ENCODE measurements at places on chromosomes 2 and 18. TPM values are rescaled to one million over a fixed set of nuclear protein-coding genes. Genes with fewer than 3 reads are reported as not detected.

Gene CDKL4
- total RNA-seq: 0.50 TPM

Gene ASXL3
- total RNA-seq: not detected

Gene COL3A1
- total RNA-seq: not detected

Gene ANKRD30BL
- total RNA-seq: not detected

Gene SLC5A6
- total RNA-seq: 39.2 TPM

Gene C2orf66
- total RNA-seq: 0.20 TPM

Gene CCDC74A
- total RNA-seq: 3.0 TPM

Gene UNC80
- not detected for total RNA-seq

Gene LYPD6B
- total RNA-seq: not detected

DNA sequence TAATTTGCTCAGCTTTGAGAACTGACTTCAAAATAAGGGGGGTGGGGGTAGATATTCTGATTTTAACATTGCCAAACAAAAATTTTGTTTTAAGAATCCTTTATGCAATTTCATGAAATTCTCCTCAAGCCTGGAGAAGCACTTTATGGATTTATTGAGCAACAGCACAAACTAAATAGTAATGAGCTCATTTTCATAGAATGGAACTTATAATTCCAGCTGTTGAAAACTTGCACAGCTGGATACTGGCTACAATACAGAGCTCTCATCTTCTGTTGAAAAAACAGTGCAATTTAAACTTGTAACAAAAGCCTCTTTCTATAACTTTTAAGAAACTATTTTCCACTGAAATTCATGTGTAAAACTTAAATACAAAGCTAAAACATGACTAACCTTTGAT lies 137.6 kb upstream of the FN1 start:
- DNase-seq: no peak
- no peak overlapping the region for H3K4me3 ChIP-seq
- peaks cover 9% of the 10 kb centered on the region for H3K27me3 ChIP-seq

DNA sequence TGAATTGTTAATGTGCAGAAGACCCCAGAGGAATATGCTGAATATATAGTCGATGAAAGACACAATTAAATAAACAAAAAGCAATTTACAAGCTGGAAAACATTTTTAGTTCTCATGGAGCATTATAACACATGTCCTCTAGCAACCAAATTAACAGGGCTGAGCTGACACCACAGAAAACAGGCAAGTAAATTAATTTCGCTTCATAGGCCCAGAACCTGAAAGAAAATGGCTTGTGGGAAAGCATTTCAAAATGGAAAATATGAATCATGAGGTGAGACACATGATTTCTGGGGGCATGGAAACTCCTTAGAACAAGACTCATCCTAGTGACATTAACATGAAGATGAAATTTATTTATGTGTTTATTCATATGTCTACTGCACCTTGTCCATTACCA lies 25.0 kb upstream of the RNF152 start:
- no peak overlapping the region for H3K27ac ChIP-seq
- H3K4me1 ChIP-seq: peaks cover 4% of the 10 kb centered on the region
- DNase-seq: no peak
- H3K27me3 ChIP-seq: peaks cover 6% of the 10 kb centered on the region
- no peak overlapping the region for H3K4me3 ChIP-seq

DNA sequence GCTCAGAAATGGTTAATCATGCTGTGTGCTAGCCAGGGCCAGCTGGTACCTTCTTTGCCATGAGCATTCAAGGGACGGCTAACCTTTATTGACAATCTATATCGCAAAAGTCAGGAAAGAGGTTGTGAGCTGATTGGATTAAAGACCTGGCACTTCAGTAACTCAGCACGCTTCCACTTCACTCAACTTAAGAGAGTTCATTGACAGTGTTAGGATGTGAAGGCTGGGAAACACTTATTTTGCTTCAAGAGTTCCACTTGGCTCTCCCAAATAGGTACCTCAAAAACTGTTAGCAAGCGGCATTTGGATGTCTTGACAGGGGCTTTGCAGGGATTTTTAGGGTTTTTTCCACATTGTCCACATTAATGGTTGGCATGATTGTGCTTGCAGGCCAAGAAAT lies 25.1 kb upstream of the TXNDC2 start:
- DNase-seq: no peak
- H3K4me1 ChIP-seq: peaks cover 3% of the 10 kb centered on the region
- H3K36me3 ChIP-seq: no peaks in the 10 kb centered on the region
- no peaks in the 10 kb centered on the region for H3K27me3 ChIP-seq
- H3K27ac ChIP-seq: no peak overlapping the region

DNA sequence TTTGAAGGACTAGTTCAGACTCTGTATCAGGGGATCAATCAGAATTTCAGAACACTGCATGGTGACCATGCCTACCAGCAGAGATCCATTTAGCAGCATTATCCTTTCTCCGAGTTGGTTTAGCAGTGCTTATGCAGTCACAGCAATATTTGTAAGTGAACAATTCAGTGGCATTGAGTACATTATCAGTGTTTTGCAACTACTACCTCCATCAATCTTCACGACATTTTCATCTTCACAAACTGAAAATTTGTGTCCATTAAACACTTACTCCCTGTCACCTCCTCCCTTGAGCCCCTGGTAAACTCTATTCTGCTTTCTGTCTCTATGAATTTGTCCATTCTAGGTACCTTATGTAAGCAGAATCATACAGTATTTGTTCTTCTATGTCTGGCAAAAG lies 20.1 kb downstream of the SLC9A2 start:
- peaks cover 13% of the 10 kb centered on the region for H3K27me3 ChIP-seq
- H3K36me3 ChIP-seq: no peaks in the 10 kb centered on the region
- no peak for DNase-seq
- H3K4me1 ChIP-seq: no peaks in the 10 kb centered on the region
- no peak overlapping the region for H3K27ac ChIP-seq

DNA sequence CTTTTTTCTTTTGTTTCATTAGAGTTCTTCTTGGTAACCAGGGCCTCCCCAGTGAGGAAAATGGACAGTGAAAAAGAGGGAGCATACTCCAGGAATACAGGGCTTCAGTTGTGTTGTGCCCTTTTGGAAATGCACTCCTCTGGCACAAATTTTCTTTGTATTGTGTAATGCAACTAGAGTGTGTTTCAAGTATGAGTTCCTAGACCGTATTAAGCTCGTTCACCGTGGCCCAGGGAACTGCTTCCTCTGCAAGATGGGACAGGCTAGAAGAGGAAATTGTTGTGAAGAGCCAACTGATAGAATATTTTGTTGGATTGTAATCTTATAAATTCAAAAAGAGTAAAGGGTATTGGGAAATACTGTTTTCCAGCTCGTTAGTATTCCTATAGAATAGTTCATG lies 137.2 kb upstream of the TTC39C start:
- DNase-seq: no peak
- H3K36me3 ChIP-seq: no peaks in the 10 kb centered on the region
- H3K4me3 ChIP-seq: no peak overlapping the region
- H3K27ac ChIP-seq: no peak overlapping the region
- peaks cover 15% of the 10 kb centered on the region for H3K27me3 ChIP-seq
- peaks cover 9% of the 10 kb centered on the region for H3K4me1 ChIP-seq

GRCh38 chr2:85277416-85278158 lies 50.2 kb downstream of the TGOLN2 start:
- H3K27me3 ChIP-seq: no peaks in the 10 kb centered on the region
- no peak for DNase-seq
- H3K4me3 ChIP-seq: no peak overlapping the region
- H3K36me3 ChIP-seq: no peaks in the 10 kb centered on the region
- H3K4me1 ChIP-seq: no peaks in the 10 kb centered on the region

DNA sequence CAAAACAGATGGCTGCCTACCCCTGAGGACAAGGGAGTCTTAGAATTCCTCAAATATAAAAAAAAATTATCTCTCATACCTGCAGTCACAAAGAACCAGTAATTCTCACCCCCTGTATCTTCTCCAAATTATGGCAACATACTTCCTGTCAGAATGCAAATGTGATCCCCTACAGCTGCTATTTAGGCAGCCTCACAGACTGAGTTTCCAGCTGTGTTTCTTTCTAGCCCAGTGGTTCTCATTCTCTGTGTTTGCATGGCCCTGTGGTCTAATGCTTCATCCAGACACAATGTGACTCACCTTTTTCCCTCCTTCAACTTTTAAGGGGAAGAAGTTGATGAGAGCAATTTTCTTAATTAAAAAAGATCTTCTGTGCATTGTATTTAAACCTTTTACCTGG lies 726.3 kb downstream of the TSN start:
- no peak overlapping the region for H3K27ac ChIP-seq
- H3K4me3 ChIP-seq: no peak overlapping the region
- H3K36me3 ChIP-seq: no peaks in the 10 kb centered on the region

DNA sequence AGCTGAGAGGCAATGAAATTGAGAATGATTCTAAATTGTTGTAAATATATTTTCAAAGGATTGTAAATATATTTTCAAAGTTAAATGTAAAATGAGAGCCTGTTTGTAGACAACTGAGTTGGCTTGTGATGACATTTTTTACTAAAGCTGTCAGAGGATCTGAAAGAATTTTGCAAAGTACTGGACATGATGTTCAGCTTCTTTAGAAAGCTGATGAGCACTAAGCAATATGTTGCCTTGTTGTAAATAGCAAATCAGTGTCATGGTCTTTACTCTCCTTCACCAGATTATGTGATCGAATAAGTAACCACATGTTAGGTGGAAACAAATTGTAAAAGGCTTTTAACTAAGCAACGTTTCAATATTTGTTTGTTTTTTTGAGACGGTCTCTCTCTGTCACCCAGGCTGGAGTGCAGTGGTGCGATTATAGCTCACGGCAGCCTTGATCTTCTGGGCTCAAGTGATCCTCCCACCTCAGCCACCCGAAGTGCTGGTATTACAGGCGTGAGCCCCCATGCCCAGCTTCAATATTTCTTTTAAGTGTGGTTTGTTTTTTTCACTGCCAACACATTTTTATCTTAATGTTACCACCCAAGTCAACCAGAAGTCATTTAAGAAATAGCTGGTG lies 44.0 kb downstream of the E2F6 start:
- H3K4me3 ChIP-seq: no peak overlapping the region
- H3K27ac ChIP-seq: no peak overlapping the region
- no peak for DNase-seq
- no peaks in the 10 kb centered on the region for H3K4me1 ChIP-seq
- no peaks in the 10 kb centered on the region for H3K27me3 ChIP-seq
- no peaks in the 10 kb centered on the region for H3K36me3 ChIP-seq

GRCh38 chr2:176612736-176613135 lies 343.5 kb downstream of the MTX2 start:
- H3K36me3 ChIP-seq: no peaks in the 10 kb centered on the region
- H3K4me3 ChIP-seq: no peak overlapping the region
- DNase-seq: no peak
- H3K27me3 ChIP-seq: peaks cover 44% of the 10 kb centered on the region

GRCh38 chr2:47631792-47632398 lies 151.1 kb upstream of the MSH6 start:
- no peak overlapping the region for H3K4me3 ChIP-seq
- no peaks in the 10 kb centered on the region for H3K4me1 ChIP-seq
- no peak for DNase-seq
- no peak overlapping the region for H3K27ac ChIP-seq
- H3K36me3 ChIP-seq: no peaks in the 10 kb centered on the region

DNA sequence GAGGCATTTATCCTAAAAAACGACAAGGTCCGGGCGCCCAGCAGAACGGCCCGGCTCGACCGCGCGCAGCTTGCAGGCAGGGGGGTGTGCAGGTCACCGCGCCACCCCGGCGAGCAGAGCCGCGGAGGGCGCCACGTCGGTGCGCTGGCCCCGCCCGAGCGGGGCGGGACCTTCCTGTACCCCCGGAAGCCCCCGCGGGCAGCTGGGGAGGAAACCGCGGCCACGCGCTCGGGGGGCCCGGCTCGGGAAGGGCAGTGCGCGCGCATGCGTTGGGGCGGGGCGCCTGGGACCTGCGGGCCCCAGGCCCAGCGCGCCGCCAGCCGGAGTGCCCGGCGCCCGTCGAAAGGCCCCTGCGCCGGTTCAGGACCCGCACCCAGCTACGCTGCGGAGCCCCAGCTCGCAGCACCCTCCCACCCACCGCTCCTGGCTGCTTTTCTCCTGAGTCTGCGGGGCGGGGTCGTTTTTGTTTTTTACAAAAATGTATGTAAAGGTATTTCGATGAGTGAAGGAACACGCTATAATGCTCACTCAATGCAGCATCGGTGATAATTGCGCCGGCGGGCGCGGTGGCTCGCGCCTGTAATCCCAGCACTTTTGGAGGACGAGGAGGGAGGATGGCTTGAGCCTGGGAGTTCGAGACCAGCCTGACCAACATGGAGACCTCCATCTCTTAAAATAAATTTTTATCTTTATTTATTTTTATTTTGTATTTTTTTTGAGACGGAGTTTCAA lies 47.7 kb upstream of the POMC start:
- peak overlapping the region; percentile 84 for H3K27ac ChIP-seq
- H3K4me3 ChIP-seq: peak overlapping the region; percentile 67
- DNase-seq: peak; percentile 81
- H3K4me1 ChIP-seq: peaks cover 16% of the 10 kb centered on the region

GRCh38 chr2:121746071-121746578 lies 9.3 kb upstream of the TSN start:
- no peaks in the 10 kb centered on the region for H3K27me3 ChIP-seq
- H3K4me3 ChIP-seq: no peak overlapping the region
- no peaks in the 10 kb centered on the region for H3K36me3 ChIP-seq
- peaks cover 2% of the 10 kb centered on the region for H3K4me1 ChIP-seq

- no peak overlapping the region for H3K4me3 ChIP-seq
- peaks cover 24% of the 10 kb centered on the region for H3K27me3 ChIP-seq
- H3K4me1 ChIP-seq: no peaks in the 10 kb centered on the region
Observed at GRCh38 chr2:70399046-70399445, 97.2 kb upstream of the FAM136A start.

GRCh38 chr18:77248873-77249568 lies 627 bp upstream of the GALR1 start:
- no peak overlapping the region for H3K27ac ChIP-seq
- peaks cover 73% of the 10 kb centered on the region for H3K27me3 ChIP-seq
- H3K4me1 ChIP-seq: peaks cover 11% of the 10 kb centered on the region

DNA sequence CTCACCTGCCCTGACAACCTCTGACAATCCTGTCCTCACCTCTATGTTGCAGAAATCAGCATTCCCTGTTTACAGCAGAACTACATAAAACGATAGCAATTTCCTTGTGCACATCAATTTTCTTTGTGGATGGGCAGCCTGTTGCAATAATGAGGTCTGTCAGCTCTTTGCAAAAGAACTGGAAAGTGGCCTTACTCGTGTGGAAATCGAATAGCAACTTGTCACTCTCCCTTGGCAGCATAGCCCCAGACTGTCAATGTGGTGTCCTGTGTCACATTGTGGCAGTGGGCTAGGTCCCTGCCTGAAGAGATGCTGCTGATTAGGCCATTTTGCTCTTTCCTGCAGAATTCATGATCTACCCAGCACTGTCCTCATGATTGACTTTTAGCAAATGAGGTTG lies 531.9 kb downstream of the CCDC85A start:
- no peak overlapping the region for H3K27ac ChIP-seq
- no peaks in the 10 kb centered on the region for H3K27me3 ChIP-seq
- H3K4me3 ChIP-seq: no peak overlapping the region
- no peak for DNase-seq
- H3K4me1 ChIP-seq: no peaks in the 10 kb centered on the region

- peak overlapping the region; percentile 65 for H3K27ac ChIP-seq
- H3K36me3 ChIP-seq: peaks cover 49% of the 10 kb centered on the region
- peaks cover 34% of the 10 kb centered on the region for H3K4me1 ChIP-seq
- H3K4me3 ChIP-seq: no peak overlapping the region
- H3K27me3 ChIP-seq: no peaks in the 10 kb centered on the region
- peak; percentile 24 for DNase-seq
Observed at GRCh38 chr18:80126797-80127196, 17.7 kb downstream of the ADNP2 start.
